Panc1 (cell line): ENCODE measurements at places on chromosomes 16 and 17. TPM values are rescaled to one million over a fixed set of nuclear protein-coding genes. Genes with fewer than 3 reads are reported as not detected.

- DNase-seq: no peak
Observed at GRCh38 chr17:8044819-8045810, 6.3 kb downstream of the ALOX15B start.

DNA sequence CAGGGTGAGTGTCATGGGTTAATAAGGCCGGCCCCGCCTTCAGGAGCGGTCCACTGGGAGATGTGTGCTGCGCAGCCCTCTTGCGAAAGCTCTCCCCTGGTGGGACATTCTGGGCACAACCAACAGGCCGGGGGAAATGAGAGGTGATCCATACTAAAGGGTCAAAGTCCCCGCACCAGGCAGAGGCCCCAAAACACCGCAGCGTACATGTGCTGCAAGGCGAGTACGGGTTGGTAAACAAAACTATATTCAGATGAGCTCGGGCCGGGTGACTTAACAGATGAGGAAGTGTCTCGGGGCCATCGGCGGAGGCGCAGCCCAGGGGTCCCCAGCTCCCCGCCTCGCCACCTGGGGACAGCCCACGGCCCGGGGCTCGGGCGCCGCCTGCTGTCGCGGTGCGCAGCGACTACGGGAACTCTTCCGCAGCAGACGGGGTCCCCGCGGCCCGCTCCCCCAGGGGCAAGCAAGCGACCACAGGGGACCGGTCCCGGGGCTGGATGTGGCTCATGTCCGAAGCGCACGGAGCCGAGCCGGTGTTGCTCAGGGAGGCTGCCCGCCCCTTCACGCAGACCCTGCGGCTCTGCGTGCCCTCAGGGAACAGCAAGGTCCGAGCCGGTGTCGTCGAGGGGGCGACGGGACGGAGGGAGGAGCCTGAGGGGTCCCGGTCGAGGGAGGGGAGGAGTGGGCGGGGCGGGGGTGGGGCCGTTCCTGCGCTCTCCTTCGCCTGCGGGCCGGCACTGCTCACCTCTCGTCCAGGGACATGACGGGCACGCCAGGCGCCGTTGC, at the start of gene RAB37:
TSS of gene RAB37 (plus strand) at position 744 of the 786 bp plus-strand sequence. CDS start at position 761, 17 bp downstream.
- DNase-seq: no peak

Gene CPNE7
- total RNA-seq: 32.7 TPM

GRCh38 chr16:28126684-28127620, 63.4 kb upstream of the GSG1L start:
- DNase-seq: no peak

DNA sequence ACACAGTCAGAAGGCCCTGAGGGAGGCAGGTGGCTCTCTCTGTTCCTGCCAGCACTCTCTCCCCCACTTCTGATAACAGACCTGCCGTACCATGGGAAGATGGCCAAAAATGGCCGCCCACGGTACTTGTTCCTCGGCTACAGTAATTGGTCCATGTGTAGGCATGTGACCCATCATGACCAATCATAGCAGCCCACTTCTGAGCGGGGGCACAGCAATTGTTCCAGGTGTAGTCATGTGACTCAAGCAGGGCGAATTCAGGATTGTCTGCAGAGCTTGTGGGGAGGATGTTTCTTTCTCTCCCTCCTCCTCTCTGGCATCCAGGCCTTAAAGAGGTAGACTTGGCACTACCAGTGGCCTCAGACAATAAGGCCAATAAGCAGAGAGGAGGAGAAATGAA, 250.4 kb downstream of the MRTFB start:
- no peak for DNase-seq

Gene EXOC3L1
- 0.41 TPM for total RNA-seq

DNA sequence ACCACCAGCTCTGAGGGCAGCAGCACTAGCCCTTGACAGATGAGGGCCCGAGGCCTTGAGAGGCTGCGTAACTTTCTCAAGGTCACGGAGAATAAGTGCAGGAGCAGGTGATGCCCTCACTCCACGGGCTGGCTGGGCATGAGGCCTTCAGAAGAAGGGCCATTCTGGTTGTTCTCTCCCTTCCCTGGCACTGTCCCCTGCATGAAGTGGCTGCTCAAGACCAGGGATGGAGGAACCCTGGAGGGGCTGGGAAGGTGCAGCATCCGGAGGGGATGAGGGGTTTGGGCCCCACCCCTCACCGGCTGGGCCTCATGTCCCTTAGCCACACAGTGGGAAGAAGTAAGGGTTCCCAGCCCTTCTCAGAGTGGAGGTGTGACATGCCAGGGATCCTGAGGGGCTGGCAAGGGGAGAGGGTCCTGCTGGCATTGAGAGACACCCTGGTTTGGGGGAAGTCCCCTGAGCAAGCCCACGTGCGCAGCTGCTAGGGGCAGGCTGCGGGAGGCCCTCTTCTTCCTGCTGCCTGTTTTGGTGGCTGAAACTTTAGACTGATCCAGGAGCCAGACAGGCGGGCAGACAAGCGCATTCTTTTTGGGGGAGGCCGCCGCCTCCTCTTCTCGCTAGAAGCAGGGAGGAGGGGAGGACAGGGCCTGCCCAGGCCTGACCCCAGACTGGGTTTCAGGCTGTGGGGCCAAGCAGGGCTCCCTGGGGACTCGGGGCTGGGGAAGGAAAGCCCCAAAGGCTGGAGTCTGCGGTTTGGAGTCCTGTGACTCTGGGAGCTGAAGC, 74.0 kb downstream of the N4BP1 start:
- no peak for DNase-seq

GRCh38 chr17:6677158-6677831, 25.7 kb downstream of the C17orf100 start:
- no peak for DNase-seq

DNA sequence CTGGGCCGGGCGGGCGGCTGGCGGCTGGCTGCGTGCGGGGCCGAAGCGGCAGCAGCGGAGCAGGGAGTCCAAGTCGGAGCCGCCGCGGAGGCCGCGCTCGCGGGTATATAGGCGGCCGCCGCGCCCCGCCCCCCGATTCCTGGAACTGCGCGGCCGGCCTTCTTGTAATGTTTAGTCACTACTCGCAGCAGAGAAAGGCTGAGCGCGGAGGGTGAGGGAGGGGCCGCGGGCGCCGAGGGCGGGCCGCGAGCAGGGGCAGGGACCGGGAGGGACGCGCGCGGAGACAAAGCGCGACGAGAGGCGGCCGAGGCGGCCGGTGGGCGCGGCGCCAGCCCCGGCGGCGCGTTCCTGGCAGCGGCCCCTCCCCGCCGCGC, at the start of gene SOCS3:
TSS of gene SOCS3 (minus strand) at position 81 of the 374 bp plus-strand sequence. CDS start 982 bp downstream, outside the sequence.
- no peak for DNase-seq

DNA sequence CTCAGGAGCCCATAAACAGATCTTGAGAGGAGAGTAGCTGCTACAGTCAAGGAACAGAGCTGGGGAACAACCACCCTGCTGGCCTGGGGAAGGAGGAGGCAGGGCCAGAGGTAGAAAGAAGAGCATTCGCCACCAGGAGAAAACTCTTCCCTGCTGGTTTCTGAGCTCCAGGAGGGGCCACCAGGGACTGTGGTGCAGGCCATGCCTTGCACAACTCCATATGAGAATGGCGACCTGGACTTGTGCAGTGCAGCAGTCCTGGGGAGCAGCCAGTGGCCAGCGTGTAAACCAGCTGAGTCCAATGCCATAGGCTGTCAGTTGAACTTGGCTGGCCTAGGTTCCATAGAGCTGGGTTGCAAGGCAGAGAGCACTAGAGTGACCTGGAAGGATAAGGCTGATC, 11.6 kb downstream of the SLC13A2 start:
- no peak for DNase-seq

- no peak for DNase-seq
Observed at GRCh38 chr17:49910094-49910857, 58.7 kb upstream of the DLX4 start.

Gene DNAH3
- total RNA-seq: 0.62 TPM

DNA sequence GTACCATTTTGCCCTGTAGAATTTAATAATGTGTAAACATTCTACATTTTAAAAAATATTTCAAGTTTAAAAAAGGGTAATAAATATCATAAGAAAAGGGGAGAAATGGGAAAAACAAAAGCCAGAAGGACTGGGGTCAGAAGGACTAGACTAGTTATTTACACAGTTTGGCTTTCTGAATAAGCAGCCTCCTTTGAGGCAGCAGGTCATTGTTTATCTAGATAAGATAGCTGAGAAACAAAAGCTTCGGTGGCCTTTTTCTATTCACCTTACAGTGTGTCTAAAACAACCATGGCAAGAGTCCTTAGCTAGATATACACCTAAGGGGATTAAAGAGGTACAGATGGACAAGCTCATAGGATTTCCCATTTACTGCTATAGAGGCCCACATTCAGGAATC, 396.5 kb upstream of the PMFBP1 start:
- DNase-seq: no peak

DNA sequence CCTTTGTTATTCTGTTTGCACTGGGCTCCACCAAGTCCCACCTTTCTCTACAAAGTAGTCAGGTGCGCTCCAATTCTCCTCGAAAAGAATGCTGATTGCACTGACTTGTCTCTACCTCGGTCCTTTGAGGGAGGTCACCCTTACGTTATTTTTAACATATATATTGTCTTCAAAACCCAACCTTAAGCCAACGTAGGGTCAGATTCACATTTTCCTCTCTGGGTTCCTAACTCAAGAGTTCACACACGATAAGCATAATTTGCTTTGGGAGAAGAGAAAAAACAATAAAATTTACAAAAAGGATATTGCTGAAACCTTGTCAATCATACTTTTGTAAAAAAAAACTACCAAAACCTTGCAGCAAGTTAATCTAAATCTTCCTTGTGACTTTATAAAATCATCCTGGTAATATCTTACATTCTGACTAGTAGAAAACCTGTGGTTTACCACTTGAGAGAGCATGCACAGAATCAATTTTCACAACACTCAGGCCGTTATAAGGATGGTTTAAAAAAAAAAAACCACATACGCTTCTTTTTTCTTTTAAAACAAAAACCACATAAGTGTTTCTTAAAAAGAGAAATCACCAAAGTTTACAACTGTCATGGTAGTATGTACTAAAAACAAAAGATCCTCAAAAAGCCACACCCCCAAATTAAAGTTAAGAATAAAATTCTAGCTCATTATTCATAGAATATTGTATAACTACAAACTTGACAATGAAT, 72.2 kb upstream of the TRAP1 start:
- no peak for DNase-seq

GRCh38 chr17:78316867-78317789, 42.7 kb downstream of the SOCS3 start:
- no peak for DNase-seq

- DNase-seq: no peak
Observed at GRCh38 chr17:65193716-65194293, 56.6 kb downstream of the RGS9 start.

Gene MT3
- not detected for total RNA-seq

DNA sequence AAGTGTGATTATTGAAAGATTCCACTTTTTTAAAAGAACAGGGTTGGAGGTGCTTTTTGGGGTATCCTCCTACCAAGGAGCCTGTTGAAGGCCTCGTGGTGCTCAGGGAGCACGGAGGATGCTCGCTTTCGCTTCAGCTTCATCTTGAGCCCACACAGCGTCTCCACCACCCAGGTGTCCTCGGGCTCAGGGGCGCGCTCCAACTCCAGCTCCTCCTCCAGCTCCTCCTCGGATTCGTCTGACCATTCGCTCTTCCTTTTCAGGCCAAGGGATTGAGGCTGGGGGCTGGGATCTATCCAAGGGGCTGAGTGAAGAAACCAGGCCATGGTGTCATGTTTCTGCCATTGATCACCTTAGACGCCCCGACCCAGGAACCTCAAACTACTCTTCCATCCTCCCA, 1.2 kb downstream of the SPDYE4 start:
- no peak for DNase-seq

GRCh38 chr16:75398333-75398732, 35.0 kb downstream of the CFDP1 start:
- no peak for DNase-seq

Gene MTHFSD
- 16.5 TPM for total RNA-seq

Gene PRKCB
- total RNA-seq: 0.41 TPM

DNA sequence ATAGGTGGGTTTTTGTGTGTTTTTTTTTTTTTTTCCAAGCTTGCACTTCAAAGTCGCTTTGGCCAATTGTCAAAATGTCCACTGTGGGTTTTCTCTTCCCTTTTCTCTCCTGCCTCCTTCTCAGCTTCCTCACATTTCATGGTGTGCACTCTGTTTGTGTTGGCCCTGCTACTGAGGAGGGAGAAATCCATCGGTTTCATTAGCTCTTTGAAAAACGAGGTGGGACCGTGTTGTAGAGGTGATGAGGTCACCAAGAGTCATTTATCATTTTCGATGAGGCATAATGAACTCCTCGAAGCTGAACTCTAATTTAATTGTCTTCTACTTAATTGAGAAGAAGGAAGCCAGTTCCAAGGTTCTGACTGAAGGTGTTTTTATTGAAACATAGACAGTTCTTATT, 174.4 kb upstream of the TOX3 start:
- DNase-seq: no peak

- no peak for DNase-seq
Observed at GRCh38 chr17:57284984-57285646, 28.8 kb downstream of the MSI2 start.

GRCh38 chr16:28188085-28188916, 23.5 kb downstream of the XPO6 start:
- DNase-seq: no peak

GRCh38 chr17:72978593-72979218, 113.8 kb downstream of the SLC39A11 start:
- no peak for DNase-seq

- DNase-seq: no peak
Observed at GRCh38 chr16:75022567-75022966, 23.7 kb downstream of the ZNRF1 start.

GRCh38 chr17:79549141-79549915, 61.5 kb downstream of the RBFOX3 start:
- DNase-seq: no peak

Gene DYNLL2
- total RNA-seq: 19.8 TPM

Gene NDE1
- total RNA-seq: 99.1 TPM

DNA sequence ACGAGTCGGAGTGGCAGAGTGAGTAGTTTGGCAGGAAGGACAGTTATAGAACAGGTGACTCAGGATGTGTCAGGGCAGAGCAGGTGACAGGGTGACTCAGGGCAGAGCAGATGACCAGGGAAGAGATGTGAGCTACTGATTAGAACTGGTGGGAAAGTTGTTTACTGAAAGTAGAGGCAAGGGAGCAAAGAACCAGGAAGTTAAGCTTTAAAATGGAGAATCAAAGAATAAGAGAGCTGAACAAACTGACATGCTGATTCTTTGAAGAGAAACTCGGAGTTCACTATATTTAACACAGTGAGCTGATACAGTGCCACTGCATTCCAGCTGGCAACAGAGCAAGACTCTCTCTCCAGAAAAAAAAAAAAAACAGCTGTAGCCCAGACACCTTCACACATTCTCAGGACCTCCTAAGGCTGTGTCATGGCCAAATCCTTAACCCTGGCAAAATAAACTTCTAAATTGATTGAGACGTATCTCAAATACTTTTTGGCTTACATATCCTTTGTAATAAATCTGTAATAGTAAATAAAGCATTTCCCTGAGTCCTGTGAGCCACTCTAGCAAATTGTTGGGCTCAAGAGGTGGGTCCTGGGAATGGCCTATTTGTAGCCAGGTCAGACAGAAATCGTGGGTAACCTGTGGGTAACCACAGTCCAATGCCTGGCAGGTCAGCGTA, 12.3 kb upstream of the UBE2I start:
- peak; percentile 98 for DNase-seq

GRCh38 chr17:63622574-63623390, 565 bp downstream of the MAP3K3 start:
- DNase-seq: no peak

Gene DNAI2
- not detected for total RNA-seq
